Urothelium cell line (cell line): ENCODE measurements at places on chromosomes 7 and 10.

DNA sequence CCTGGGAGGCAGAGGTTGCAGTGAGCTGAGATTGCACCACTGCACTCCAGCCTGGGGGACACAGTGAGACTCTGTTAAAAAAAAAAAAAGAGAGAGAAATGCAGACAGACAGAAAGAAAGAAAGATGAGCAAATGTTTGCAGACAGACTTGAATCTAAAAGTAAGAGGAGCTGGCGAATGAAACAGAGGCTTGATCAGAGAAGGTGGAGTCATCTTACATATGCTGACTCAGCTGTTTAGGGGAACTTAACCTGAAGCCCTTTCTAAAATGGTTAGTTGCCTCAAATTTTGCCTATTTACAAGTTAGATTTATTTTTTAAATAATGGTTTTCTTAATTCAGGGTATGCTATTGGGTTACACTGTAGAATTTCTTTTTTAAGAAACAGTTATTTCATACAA is 5.4 kb downstream of the FAM171A1 start:
- no peak for DNase-seq

DNA sequence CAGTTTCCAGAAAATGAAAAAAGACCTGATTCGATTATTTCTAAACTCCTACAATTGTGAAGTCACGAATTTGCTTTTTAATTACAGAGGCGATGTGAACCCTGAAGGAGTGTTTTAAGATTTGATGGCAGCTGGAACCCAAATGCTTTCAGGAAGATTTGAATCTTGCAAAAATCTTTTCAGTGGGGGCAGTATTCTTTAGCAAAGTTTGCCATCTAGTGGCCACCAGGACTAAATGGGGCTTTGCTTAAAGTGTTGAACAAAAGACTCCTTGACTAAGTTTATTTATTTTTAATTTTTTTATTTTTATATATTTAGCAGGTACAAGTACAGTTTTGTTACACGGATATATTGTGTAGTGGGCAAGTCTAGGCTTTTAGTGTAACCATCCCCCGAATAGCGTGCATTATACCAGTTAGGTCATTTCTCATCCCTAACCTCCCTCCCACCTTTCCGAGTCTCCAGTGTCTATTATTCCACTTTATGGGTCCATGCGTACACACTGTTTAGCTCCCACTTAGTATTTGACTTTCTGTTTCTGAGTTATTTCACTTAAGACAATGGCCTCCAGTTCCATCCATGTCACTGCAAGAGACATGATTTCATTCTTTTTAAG is 98.8 kb downstream of the CACNB2 start:
- peak; percentile 39 for DNase-seq

GRCh38 chr10:96992721-96993120 is 160.6 kb downstream of the LCOR start:
- DNase-seq: no peak

GRCh38 chr10:86673827-86674581 is 5.7 kb downstream of the LDB3 start:
- no peak for DNase-seq

GRCh38 chr7:5539013-5539411 is 115.4 kb upstream of the TNRC18 start:
- no peak for DNase-seq

GRCh38 chr10:122098924-122099323 is 110.0 kb downstream of the TACC2 start:
- no peak for DNase-seq

DNA sequence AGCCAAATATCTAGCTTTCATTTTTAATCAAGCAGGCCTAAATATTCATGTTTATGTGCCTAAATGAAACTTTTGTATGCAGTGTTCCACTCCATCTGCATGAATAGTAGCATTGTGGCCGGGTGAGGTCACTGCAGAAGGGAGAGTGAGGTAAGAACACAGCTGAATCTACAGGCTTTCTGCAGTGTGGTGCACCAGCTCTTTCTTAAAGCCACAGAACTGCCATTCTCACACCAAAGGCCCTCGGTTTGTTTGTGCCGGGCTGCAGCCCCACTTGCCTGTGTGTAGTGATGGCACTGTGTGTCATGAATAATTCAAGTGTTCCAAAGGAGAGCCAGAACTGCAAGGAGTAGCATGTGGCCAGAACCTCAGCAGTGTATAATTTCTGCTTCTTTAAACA is 204.1 kb downstream of the TRIL start:
- peak; percentile 75 for DNase-seq

- no peak for DNase-seq
Measured at GRCh38 chr7:135390829-135391228, 119.1 kb downstream of the CNOT4 start.

GRCh38 chr10:30056281-30056680 is 3.1 kb downstream of the JCAD start:
- DNase-seq: no peak

GRCh38 chr7:76182225-76182960 is 19.3 kb upstream of the SRRM3 start:
- no peak for DNase-seq

GRCh38 chr10:103544657-103545310 is 51.3 kb downstream of the NEURL1 start:
- DNase-seq: no peak

DNA sequence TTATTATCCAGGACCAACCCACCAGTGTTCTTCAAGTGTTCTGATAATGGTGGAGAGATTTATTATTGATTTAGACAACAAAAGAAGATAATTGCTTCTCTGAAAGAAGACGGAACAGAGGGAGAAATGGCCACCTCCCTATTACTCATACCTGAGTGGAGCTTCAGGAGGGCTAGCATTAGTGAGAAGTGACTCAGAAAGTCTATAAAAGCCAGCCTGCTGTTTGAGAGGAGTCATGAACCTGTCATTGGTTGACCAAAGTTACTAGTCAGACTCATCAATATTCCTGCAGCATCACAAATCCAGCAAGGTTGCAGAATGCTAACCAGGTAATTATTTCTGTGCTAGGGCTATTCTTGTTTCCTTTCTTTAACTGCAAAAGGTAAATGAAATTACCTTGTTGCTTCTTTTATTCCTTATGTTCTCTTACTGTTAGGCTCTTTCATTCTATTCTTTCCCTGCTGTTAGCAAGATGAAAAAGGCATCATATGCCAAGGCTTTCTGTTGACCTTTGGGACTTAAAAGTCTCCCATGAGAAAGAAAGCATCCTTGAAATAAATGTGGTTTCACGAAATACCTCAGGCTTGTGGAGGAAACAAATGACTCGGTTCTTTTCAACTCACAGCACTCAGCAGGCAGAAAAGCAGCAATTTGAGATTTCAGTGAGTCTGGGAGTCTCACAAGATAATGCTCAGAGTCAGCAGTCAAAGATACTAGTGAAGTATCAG is 256.4 kb upstream of the PHYHIPL start:
- peak; percentile 82 for DNase-seq

DNA sequence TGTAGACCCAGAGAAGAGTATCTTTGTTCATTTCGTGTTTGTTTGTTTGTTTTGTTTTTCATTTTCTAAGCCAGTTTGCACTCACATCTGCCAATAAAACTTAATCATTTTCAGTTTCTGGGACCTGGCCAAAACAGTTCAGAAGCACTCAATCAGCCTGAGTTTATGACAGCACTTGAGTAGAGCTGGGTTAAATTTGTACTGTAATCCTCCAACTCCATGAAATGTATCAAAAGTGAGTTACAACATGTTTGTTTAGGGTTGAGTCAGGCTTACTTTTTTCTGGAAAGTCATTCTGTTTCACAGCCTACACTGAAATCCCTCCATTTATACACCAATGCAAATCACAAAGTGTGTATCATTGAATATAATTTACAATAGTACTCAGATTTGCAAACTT is 91.9 kb downstream of the ZWINT start:
- DNase-seq: no peak

DNA sequence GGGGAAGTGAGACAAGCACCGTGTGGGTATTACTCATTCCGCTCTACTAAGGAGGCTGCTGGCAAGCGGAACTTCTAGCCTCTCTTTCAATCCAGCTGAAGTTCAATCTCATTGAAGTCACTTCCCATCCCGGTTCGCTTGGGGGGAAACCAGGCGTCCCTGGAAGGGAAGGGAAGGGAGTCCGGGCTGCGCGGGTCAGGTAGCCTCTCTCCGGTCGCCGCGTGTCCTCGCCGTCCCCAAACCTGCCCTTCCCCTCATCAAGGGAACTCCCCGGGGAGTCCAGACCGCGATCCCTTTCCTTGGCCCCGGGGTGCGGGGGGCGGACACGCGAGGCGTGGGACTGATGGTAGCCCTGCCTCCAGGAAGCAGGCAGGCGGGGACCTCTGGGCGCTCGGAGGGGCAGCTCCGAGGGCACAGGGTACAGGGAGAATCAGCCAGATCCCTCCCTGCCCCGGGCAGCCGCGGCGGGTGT is 598 bp upstream of the ZEB1 start:
- peak; percentile 66 for DNase-seq

DNA sequence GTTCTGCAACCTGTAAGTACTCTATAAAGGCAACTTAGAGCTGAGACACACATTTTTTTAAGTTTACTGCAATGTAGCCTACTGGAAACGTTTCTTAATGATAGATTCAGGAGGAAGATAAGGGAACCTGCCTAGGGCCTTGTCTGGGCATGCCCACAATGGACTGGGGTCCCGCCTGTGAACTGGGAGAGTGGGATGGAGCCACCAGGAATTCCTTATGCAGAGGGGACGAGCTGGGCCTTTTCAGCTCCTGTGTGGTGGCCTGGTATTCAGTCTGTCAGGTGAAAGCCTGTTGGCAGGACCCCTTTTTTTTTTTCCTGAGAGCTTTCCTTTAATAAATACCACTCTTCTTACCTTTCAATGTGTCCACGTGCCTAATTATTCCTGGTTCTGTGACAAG is 384.4 kb upstream of the ZWINT start:
- no peak for DNase-seq

GRCh38 chr7:1424041-1424440 is 35.2 kb downstream of the MICALL2 start:
- no peak for DNase-seq

DNA sequence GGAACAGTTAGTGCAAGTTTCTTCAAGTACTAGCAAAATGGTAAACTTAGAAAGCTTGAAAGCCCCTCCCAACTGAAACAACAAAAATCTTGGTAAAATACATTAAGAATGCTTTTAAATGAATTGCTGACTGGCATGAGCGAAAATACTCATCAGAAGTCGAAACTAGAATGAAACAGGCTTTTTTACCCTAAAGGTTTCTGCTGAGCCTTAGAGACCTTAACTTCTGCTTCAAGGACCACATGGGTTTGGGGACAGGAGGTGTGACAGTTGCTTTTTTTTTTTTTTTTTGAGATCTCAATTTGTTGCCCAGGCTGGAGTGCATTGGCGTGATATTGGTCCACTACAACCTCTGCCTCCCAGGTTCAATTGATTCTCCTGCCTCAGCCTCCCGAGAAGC is 100.3 kb downstream of the MTPAP start:
- DNase-seq: no peak

GRCh38 chr10:116178086-116178605 is 94.9 kb downstream of the GFRA1 start:
- no peak for DNase-seq

DNA sequence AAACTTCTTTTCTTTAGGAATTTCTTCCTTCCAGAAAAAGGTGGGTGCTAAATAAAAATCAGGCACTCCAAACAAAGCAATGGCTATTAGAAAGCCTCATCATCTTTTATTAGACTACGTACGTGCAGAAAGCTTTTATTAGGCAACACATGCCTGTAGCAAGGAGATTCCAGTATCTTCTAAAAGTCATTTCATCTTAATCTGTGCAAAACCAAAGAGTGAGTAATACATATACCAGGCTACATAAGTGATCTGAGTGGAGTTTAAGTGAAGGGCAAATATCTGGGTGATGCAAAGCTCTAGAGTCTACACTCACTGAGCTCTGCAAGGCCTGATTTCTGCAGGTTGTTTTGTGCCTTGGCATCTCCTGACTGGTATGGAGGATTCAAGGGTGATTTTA is 231.7 kb downstream of the ELMO1 start:
- DNase-seq: no peak

DNA sequence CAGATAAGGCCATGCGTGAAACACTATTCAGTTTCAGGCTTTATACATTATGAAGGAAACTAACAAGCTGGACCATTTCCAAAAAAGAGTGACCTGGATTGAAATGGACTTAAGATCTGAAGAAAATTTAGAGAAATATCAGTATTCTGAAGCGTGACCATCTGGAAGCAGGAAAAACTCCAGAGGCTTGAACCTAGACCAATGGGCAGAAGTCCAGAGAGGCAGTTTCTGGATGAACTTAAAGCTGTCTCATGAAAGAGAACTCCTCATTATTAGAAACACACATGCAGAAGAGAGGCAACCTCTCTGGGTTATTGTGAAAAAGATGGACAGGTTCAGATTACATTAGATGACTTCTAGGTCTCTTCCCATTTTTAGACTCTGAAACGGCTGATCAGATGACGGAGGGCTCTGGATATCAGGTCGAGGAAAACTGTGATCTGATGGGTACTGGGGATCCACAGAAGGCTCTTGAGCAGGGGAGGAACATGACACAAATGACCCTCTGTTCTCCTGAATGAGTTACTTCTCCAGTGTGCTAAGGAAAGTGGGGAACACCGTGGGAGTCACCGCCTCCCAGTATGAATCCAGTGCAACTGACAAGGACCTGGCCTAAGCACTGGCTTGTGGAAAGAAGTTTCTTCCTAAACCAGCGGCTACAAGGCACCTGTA is 116.5 kb downstream of the SPDYE5 start:
- DNase-seq: no peak

DNA sequence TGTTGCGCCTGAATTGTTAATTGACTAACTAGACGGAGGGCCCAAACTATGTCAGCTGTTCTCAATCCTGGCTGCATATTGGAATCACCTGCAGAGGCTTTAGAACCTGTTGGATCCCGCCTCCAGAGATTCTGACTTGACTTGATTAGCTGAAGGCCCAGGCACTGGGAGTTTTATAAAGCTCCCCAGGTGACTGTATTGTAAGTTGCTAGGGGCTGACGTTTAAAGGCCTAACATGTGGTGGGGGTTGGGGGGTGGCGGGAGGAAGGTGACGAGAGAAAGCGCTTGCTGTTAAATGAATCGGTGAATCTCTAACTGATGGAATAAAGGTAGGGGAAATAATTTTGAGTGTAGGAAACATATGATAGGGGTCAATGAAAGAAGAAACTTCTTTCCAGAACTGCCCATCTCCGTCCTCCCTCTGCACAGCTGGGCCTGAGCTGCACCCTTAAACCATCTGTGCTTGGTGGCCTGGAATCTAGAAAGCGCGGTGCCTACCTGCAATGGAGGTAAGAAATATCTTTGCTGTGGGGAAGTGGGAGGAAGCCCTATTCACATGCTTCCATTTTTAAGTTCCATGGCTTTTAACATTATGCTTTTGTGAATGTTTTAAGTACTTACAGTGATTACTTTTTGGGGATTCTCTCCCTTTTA is 225.0 kb upstream of the FAM3C start:
- no peak for DNase-seq

GRCh38 chr7:39504963-39505362 is 61.2 kb upstream of the YAE1 start:
- DNase-seq: peak; percentile 82
